ENCODE measurements at places on chromosomes 1 and 21. TPM values are rescaled to one million over a fixed set of nuclear protein-coding genes. Genes with fewer than 3 reads are reported as not detected.

CCDC27 gene
- not detected for total RNA-seq

USP24 gene
- 39.7 TPM for total RNA-seq

CTSK gene
- total RNA-seq, result 1.5 TPM

PGLYRP4 gene
- not detected for total RNA-seq

MANEAL gene
- 1.0 TPM for total RNA-seq

NBPF10 gene
- total RNA-seq, result 1.4 TPM

TRIM46 gene
- total RNA-seq, result 6.3 TPM

HNRNPCL4 gene
- not detected for total RNA-seq

DNA sequence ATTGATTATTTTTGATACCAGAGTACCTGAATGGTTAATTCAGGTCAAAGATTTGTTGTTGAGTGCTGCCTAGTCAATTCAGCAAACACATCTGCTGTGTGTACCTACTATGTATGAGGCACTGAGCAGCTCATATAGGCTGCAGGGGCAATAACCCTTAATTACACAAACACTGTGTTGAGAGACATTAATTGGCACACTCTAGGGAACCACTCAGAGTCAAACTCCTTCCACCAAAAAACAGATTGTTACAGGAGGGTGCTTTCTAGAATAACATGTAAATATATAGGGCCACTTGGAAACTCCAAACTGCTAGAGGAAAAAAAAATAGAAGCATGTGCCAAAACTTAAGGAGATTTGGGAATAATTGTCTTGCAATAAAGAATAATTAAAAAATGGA lies 31.3 kb downstream of the UBE2U start:
- DNase-seq, result no peak

DNA sequence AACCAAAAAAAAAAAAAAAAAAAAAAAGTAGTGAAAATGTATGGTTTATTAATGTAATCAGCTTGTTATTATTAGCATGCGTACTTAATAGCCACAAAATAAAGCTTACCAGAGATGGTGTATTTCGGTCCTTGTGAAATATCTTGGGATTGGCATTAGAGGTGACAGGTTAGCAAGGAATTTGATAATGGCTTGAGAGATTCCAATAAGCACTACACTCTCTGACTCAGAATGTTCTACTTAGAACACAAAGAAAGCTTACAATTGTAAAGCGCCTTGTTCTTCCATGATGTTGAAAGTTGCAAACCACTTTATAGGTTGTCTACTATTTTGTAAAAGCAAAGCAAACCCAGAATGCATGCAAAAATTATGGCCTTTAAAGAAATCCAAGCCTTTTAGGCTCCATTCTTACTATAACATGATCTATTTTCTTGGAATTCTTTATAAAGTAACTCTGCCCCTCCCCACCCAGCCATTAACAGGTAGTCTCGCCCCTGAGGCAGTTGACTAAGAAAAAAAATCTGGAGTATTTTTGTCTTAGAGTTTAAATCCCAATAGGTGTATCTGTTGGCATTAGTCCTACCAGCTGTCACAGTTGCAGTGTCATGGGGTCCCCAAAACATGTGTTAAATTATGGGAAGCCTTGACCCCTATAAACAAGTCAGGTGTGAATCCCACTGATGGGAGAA lies 129.2 kb downstream of the DHRS3 start:
- DNase-seq, result no peak

DNA sequence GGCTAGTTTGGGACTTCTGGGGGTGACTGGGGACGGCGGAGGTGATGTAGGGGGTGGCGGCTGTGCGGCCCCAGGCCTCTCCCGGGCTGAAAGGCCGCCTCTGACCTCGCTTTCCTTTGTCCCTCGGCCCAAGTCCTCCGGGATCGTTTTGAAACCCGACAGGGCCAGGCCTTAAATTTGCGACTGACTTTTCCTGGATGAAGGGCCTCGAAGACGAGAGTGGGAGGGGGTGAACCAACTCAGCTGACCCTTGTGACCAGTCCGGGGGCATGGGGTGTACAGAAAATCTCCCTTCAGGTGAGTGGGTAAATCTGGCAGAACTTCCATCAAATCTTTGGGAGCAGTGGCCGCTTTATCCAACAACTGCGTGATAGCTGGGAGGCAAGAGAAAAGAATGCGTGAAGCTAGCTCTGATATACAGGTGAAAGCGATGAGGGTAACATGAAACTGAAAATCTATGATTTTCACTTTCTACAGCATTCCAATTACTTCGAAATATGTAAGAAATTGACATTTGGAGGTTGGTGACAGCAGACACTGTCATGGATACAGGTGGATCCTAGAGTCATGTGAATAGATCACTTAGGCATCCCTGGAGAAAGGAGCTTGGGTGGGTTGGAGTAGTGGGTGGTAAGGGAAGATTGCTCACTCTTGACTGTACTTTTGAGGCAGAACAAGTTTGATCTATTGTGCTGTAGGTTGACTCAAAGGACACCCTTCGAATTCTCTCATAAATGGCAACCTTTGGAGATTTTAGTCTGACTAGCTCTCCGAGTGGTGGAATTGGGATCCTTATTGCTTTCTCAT lies 885 bp downstream of the AHCYL1 start:
- peak; percentile 16 for DNase-seq

- DNase-seq, result no peak
Observed at GRCh38 chr1:24374891-24375786, 38.4 kb downstream of the STPG1 start.

DNA sequence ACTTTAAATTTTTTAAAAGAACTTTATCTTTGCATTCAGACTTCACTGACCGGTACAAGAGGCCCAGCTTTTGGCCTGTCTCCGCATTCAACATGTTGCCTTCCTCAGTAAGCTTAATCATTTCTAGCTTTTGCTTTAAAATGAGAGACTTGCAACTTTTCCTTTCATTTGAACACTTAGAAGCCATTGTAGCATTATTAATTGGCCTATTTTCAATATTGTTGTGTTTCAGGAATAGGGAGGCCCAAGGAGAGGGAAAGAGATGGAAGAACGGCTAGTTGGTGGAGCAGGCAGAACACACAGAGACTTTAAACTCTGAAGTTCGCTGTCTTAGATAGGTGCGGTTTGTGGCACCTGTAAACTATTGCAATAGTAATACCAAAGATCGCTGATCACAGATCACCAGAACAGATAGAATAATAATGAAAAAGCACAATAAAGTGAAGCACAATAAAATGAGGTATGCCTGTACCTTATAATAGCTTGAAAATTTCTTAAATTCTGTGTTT lies 31.4 kb downstream of the RABGAP1L start:
- no peak for DNase-seq

DNA sequence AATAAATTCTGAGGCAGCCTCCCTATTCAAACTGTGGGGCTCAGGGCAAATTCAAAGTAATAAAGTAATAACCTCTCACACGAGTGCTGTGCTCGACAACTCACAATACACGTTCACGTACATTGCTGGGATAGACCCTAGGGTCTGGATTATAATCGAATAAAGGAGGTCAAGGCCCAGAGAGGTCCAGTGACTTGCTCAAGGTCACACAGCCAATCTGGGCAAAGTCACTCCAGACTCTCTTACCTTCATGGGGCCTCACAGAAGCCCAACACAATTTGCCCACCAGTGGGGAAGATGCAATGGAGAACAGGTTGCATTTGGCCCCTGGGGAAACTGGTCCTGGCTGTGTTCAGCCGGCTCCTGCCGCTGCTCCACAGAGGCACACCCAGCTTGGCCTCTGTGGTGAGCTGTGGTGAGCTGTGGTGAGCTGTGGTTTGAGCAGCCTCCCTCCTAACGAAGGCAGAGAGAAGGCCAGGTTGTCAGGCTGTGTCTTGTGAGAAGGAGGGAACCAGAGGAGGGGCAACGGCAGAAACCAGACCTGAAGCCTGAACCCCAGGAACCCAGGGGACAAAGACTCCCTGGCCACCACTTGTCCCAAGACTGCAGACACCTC lies 35.1 kb downstream of the NUAK2 start:
- peak; percentile 84 for DNase-seq

GRCh38 chr1:51916587-51917405 lies 38.3 kb upstream of the NRDC start:
- DNase-seq, result no peak

Data from activated CD4-positive, alpha-beta T cell treated with anti-CD3 and anti-CD28 coated beads for 36 hours (primary cell).